ENCODE measurements at places on chromosomes 12 and 14.

GRCh38 chr12:132329036-132329719, at the start of gene GALNT9:
Gene GALNT9 (minus strand): TSS chr12:132329589. CDS start chr12:132329203, 386 bp downstream.
- no peak for DNase-seq

DNA sequence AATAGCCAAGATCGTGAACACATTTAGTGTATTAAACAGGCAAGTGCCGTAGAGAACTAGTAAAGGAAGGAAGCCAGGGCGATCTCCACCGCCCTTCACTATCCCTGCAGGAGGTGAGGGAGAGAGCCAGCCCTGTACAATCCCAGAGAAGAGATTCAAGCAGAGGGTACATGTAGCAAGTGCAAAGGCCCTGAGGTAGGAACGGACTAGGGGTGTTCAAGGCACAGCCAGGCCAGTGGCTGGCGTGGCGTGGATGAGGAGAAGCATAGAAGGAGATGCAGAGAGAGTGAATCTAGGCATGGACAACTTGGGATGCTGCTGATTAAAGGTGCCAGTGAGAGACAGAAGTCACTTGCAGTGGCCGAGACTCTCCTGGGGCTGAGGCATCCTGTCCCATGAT, 39.1 kb upstream of the ESRRB start:
- no peak for DNase-seq

GRCh38 chr12:52005903-52006703, 643 bp upstream of the TAMALIN start:
- DNase-seq, result no peak

GRCh38 chr12:83150465-83151189, 463.9 kb downstream of the TMTC2 start:
- DNase-seq, result no peak

DNA sequence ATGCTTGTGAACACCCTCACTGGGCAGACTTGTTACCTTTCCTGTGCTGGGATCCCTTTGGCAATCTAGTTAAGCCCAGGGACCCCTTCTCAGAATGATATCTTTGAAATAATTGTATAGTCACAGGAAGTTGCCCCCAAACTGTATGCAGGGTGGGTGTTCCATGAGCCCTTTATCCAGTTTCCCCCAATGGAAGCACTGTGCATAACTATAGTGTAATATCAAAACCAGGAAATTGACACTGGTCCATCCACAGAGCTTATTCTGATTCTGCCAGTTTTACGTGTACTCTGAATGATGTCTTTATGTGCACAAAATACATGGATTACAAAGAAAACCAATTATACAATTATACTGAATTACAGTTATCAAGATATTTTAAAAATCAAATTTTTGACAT, 24.2 kb downstream of the NGB start:
- no peak for DNase-seq

GRCh38 chr12:99455350-99456035, 192.1 kb upstream of the GARIN6 start:
- no peak for DNase-seq

DNA sequence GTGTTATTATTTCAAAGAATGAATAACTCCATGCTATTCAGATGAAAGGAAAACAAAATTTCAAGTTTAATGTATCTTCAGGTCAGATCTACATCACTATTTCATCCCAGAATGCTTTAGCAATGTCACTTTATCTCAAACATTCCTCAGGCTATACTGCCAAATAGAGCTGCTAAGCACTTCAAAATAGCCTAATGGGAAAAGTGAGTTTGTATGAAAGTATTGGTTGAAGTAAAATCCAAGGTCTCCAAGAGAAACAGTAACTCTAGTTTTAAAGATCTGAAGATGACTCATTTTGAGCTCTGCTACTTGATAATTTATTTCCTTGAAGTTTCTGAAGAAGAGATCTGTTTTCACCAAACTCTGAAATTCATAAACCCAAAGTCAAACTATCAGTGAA, 466.2 kb upstream of the FOXG1 start:
- no peak for DNase-seq

DNA sequence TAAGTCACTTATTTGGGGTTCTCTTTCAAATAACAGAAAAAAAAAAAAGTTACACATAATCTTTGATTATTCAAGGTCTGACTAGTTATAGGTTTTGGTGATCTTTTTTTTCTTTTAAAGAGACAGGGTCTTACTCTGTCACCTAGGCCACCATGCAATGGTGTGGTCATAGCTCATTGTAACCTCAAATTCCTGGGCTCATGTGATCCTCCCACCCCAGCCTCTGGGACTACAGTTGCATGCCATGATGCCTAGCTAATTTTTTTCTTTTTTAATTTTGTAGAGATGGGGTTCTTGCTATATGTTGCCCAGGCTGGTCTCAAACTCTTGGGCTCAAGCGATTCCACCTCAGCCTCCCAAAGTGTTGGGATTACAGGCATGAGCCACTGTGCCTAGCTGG, 56.5 kb upstream of the CFL2 start:
- no peak for DNase-seq

DNA sequence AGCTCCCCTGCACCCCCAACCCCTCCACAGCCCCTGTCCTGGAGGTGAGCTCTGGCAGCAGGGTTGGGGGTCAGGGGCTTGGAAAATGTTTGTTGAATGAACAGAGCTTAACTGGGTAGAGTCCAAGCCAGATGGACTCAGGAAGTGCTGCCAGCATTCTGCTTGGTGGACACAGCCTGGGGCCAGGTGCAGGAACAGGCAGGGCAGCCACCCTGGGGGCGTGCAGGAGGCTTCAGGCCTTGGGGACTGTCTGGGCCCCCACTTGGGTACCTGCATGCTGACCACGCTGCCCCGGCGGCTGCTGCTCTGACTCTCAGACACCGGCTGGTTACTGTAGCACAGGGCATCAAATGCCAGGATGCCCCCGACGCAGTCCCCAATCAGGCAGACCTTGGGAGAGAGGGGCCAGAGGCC, 15.7 kb downstream of the ARL6IP4 start:
- no peak for DNase-seq

DNA sequence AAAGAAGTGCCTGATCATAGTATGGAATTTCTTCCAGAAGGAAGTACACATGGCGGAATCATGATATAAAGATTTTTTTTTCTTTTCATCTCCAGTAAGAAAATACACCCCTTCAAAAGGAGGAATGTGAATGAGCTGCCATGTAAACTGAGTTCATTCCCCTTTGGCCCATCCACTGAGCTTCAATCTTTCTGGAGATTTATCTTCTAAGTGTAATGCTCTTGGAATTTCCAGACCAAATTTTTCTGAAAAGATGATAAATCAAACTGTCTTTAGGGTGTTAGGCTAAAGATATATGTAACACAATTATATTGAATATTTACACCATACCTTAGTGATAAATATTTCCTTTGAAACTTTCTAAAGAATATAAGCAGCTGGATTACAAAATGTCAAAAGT, 5.2 kb downstream of the DCN start:
- DNase-seq, result no peak

GRCh38 chr14:71680736-71681387, 251.4 kb upstream of the RGS6 start:
- DNase-seq, result no peak

DNA sequence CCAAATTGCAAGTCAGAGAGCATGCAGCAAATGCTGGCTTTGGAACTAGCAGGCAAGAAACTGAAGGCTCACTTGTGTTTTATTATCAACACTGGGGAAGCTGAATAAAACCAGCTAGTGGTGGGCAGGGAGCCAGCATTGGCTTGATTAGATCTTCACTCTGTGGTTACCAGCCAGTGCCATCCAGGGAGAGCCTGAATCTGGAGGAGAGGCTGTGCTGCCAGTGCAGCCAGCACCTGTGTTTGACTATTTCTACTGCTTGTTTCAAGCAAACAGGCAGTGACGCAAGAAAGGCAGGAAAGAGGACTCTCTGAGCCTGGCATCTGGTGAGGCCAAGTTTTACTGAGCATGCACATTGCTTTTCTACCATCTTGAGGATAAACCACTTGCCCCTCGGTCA, 247.0 kb downstream of the PHLDA1 start:
- no peak for DNase-seq

DNA sequence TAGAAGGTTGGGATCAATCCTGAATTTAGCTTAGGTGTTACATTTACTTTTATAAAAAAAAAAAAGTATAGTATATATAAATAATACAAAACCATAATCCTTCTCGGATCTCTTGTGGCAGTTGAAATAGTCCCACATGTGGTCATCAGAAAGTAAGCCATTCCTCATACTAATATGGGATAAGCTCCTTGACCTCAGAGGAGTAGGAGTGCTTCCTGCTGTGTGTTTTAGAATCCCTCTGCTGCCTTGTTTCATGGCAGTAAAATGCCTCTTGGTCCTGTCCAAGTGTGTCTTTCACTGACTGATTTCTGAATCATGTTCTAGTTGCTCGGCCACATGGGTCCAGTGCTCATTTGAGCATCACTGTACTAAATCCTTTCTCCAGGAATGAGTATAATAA, 117.0 kb downstream of the NTN4 start:
- no peak for DNase-seq

GRCh38 chr14:86527312-86527711, 997.4 kb downstream of the FLRT2 start:
- DNase-seq, result no peak

- DNase-seq, result no peak
Measured at GRCh38 chr14:24379907-24380730, 12.1 kb downstream of the NFATC4 start.

DNA sequence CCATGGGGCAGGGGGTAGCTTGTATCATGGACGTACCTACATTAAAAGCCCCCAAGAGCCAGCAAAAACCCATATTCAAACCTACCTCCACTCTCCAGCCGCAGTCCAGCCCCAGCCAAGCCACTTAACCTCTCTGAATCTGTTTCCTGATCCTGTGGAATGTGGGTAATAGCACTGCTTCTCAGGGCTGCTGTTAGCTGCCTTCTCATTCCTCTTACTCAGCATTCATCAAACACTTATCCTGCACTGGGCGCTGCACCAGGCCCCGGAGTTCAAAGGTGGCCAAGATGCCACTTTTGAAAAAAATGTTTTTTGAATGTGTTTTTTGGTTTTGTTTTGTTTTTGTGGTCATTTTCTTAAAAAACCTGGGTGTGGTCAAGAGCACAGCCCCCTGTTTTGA, 237.4 kb downstream of the CHST11 start:
- DNase-seq, result no peak

GRCh38 chr12:30732954-30733637, 21.7 kb downstream of the CAPRIN2 start:
- DNase-seq, result no peak

GRCh38 chr12:83470749-83471148, 784.0 kb downstream of the TMTC2 start:
- no peak for DNase-seq

DNA sequence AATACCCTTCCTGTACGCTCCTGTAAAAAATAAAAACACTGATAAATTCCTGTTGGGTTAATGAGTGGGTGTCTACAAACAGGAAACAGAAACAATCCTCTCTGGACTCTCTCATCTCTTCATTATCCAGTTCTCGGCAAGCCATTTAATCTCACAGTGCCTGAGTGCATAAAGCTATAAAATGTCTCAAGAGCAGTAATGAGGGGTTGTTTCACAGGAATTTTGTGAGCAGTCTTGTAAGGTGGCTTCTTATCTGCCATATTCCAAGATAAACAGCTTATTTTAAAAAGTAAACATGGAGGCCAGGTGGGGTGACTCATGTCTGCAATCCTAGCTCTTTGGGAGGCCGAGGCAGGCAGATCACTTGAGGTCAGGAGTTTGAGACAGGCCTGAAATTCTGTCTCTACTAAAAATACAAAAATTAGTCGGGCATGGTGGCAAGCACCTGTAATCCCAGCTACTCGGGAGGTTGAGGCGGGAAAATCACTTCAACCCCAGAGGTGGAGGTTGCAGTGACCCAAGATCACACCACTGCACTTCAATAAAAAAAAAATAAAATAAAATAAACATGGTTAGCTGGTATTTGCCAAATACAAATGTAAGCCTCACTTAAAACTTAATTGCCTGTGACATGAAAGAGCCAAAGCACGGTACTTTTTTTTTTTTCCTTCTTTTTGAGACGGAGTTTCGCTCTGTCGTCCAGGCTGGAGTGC, 54.0 kb downstream of the CLIP1 start:
- no peak for DNase-seq

DNA sequence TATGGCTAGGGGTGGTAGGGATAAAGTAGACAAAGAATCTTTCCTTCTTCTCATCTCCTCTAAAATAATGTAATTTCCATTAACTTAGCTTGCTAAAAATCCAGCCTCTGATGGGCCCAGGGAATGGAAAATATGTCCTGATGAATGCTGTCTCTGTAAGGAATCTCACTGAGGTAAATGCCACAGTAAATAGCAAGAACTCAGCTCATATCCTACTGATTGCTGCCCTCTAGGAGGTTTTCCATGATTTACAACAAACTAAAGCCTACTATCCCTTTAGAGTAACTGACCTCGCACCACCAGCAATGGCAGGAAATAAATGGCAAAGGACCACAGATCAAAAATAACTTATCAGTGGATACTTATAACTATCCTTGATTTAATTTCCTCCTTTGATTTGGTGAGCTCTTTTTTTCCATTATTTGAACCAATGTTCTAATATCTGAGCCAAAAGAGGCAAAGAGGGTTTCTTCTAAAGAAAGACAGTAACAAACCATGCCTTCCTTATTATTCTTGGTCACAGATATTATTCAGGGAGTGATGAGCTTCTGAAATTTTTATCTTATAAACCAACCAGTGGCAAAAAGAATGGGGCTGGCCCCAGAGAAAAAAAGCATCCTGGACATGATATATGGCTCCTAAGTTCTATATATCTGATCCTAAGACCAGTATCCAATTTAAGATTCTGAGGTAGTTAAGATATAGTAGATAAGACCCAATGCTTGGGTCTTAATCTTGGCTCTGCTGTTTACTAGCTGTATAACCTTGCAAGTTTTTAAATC, 43.8 kb downstream of the SENP1 start:
- DNase-seq, result no peak

- DNase-seq, result no peak
Measured at GRCh38 chr14:96130391-96130790, 74.2 kb upstream of the BDKRB2 start.

DNA sequence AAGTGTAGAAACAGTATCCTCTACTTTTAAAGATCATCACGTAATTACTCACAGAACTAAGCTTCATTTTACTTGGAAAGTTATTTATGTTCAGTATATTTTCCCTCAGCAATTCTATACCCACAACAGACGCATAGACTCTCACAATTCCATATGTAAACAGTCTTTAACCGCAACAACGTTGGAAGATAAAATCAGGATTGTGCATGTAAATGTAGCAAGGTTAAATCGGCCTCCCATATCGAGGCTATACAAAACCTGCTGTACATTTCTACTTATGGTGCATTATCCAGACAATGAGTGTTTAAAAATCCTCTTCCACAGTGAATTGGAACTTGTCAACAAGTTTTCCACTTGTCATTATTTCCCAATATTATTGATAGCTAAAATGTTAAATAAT, 581.1 kb downstream of the SLC16A7 start:
- DNase-seq, result no peak

- DNase-seq, result no peak
Measured at GRCh38 chr14:75514673-75515628, 7.3 kb upstream of the BATF start.

DNA sequence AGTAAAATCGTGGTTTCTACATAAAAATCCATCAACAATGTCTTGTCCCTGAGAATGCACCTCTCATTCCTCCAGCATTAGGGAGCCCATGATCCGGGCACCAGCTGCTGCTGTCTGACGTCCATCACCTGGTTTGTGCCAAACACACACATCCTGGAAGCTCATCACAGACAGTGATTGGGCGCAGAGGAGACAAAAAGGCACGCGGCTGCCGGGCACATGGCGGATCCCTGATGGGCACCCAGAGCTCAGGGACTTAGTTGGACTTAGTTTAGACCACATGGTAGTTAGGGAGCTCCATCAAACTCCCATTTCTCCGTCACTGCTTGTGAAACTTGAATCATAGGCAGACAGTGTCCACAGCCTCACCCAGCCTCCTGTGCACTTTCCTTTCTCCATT, 1059.3 kb downstream of the TMEM121 start:
- no peak for DNase-seq

- DNase-seq, result no peak
Measured at GRCh38 chr14:28870033-28870564, 103.5 kb downstream of the FOXG1 start.
